ENCODE measurements at places on chromosomes 4 and X.

DNA sequence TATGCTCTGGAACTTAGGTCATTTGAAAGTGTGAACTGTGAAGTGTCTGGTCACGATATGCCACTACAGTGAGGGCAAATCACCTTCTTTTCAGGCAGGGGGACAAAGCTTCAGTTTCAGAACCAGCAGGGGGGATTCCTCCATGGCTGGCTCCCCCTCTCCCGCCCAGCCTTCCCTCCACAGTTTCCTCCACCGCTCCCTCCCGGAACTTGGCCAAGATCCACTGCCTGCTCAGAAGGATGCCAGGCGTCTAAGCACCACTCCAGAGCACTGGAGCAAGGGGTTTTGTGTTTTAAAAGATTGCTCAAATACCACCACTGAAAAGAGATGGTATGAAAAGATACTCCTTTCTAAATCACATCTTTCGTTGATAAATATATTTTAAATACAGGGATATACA, 126.9 kb downstream of the ELOVL6 start:
- DNase-seq = no peak

GRCh38 chrX:36577006-36577405, 431.2 kb upstream of the FAM47C start:
- DNase-seq = no peak

DNA sequence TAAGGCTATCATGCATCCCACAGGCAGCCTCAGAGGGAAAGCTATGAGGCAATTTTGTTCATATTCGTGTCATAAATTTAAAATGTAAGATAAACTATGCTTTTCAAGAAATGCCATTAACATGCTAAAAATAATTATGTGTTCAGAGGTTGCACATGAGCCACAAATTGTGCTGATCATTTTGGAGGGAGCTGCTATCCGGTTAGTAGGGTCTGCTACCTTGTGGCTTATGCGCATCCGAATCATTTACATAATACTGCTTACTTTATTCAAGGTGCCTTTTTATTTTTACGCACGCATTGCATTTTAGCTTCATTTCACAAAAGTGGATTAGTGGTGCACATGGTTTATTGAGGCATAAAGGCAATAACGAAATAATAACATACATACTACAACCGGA, 76.4 kb upstream of the WWC2 start:
- DNase-seq = no peak

DNA sequence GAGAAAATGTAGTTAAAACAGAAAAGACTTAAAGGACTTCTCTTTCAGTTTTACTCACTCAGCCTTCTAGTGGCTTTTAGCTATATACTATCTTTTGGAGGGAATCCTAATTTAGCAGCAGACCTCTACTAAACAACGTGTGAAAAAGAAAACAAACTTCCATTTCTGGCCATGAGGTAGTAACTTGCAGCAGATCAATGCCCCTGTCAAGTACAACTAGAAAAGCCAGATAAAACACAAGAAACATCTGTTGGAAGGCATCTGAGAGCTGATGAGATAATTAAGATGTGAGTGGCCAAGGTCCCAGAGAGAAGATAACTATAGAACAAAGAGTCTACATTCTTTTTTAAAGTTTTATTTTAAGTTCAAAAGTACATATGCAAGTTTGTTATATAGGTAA, 101.7 kb downstream of the CORIN start:
- DNase-seq = no peak

- DNase-seq = no peak
Observed at GRCh38 chr4:187184508-187184907, 460.9 kb upstream of the FAT1 start.

- DNase-seq = no peak
Observed at GRCh38 chr4:86156531-86156930, 203.3 kb downstream of the MAPK10 start.

GRCh38 chr4:130035391-130035790, 939.4 kb downstream of the C4orf33 start:
- DNase-seq = no peak

- no peak for DNase-seq
Observed at GRCh38 chr4:185215261-185215660, 5.9 kb downstream of the SNX25 start.

GRCh38 chr4:38113551-38113950, 153.4 kb downstream of the PTTG2 start:
- DNase-seq = no peak

GRCh38 chr4:140249351-140249750, 95.4 kb upstream of the MAML3 start:
- DNase-seq = no peak

- DNase-seq = peak; percentile 8
Observed at GRCh38 chr4:100828986-100829685, 311.3 kb upstream of the EMCN start.

DNA sequence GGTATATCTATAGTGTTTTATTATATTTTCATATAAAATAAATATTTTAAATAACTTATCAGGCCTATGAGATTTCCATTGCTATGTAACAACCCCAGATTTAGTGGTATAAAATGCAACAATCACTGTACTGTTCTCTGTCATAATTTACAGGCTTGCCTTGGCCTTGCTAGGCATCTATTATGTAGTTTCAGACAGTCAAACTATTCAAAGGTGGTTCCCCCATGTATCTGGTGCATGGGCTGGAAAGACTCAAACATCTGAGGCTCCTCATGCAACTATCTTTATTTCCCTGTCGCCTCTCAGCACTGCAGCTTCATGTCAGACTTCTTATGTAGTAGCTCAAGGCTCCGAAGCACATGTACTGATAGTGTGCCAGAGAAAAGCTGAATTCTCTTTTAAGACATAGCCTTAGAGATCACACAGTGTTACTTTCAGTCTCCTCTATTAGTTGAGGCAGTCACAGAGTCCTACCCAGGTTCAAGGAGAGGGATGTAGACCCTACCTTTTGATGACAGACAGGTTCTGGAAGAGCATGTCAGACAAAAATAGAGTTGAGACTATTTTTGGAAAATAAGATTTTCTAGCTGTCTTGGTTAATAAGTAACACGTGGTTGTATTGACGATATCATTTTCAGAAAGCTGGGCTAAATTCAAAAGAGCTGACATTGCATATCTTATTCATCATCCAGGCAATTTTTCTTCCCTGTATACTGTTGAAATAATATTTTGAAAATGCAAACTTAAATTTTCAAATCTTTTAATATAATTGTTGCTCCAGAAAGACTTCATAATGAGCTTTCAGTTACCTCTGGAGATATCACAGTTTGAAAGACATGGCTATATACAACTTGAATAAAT, 19.4 kb downstream of the MTTP start:
- DNase-seq = no peak

DNA sequence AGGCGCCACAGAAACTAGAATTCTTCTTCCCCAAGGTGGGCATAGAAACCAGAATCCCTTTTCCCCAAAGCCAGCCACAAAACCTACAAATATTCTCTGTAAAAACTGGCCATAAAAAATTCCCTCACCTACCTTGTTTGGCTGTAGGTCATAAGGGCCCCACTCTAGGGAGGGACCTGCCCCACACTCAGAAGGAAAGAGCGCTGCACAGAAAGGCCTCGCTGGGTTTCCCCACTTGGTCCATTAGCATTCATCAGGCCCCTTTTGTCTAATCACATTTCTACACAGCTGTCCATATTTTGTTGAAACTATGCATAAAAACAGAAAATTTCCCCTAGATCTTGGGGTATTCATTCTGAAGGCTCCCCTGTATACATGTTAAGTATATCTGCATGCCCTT, 54.1 kb downstream of the PHKA2 start:
- DNase-seq = no peak

GRCh38 chrX:25925946-25926345, 212.2 kb upstream of the MAGEB18 start:
- DNase-seq = no peak

DNA sequence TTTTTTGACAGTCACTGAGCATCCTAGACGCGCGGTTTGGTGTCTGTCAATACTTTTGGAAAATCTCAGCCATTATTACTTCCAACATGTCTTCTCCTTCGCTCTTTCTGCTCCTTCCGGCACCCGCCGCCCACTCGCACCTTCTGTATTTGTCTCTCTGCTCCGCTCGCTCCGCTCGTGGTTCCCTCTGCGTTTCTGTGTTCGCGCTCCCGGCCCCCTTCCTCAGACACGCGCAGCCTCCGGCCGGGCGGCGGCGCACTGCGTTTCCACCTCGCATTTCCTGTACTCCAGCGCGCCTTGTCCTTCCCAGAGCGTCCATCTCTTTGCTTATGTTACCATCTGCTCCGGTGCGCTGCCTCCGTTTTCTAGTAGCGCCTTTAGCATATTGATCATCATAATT, 21.1 kb downstream of the PDE6B start:
- no peak for DNase-seq

DNA sequence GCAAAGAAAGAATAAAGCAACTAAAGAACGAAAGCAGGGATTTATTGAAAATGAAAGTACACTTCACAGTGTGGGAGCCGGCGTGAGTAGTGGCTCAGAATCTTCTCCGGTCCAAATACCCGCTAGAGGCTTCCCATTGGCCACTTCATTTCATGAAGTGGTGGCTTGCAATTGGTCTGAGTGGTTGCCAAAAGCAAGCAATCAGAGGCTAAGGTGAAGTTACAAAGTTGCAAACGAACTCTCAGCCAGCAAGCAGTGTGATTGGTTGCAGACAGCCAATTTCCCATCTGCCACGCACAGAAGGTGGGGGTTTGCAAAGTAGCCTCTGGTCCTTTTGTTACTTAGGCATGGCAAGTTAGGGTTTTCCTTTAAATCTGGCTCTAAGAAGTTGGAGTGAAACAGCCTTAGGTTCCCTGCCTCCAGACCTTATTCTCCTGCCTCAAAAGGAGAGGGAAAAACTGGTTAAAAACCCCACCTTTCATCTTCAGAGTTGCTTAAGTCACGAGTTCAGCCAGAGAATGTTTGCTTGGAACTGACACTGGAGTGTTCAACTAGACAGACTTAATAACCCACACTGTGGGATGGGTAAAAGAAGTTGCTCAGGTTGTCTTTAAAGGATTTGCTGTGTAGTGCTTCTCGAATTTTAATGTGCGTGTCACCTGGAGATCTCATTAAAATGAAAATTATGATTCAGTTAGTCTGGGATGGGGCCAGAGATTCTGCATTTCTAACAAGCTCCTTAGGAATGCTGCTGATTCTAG, 6.9 kb upstream of the CLOCK start:
- DNase-seq = no peak

- no peak for DNase-seq
Observed at GRCh38 chr4:146132445-146132844, 43.1 kb upstream of the LSM6 start.

DNA sequence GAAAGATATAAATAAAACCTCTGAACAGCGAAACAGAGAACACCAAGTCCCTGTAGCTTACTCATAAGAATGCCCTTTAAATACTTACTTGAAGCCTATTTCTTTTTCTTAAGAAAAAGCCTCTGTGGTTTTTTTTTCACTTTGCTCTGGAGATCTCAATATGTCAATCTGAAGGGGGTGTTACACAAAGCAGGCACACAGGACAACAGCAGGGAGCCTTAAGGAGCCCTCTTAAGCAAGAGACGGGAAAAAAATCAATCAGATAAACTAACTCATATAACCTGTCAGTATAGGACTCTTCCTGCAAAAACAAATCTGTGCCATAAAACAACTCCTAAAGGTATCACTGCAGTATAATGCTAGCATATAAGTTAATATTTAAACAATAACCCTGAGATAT, 611.1 kb upstream of the ATOH1 start:
- no peak for DNase-seq

- DNase-seq = no peak
Observed at GRCh38 chr4:146193628-146194027, 18.1 kb downstream of the LSM6 start.

DNA sequence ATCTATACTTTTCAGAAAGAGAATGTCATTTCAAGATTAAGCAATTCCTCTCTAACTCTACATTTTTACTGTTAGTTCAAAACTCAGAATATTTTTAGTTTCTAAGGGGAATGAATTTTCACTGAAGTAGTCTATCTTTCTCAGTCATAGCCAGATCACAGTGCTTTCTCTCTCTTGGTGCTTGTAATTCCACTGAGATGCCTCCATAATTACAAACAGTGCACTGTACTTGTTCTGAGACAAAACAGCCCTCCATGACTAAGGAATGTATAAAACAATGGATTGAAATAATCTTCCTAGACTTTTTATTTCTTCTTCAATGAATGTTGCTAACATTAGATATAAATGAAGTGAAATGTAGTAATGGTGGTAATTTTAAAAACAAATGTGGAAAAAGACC, 603.2 kb upstream of the FAM241A start:
- no peak for DNase-seq

- no peak for DNase-seq
Observed at GRCh38 chr4:158179465-158179864, 6.6 kb upstream of the GASK1B start.

- no peak for DNase-seq
Observed at GRCh38 chr4:180141734-180142133, 2101.5 kb upstream of the TENM3 start.

DNA sequence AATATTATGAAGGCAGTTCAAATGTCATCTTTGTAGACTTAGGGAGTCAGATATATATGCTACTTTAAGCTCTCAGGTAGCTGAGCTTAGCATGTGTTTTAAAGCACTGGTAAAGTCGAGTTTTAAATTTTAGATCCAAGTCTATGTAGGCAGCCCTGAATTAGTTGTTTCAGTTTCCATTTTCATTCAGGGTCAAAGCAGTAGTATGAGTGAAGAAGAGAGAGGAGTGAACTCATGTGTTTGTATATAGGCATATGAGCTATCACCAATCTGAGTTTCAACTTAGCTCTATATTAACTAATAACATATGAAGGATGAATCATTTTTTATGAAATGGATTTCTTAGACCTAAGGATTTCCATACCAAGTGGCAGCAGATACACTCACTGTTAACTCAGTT, 1353.4 kb downstream of the FSTL5 start:
- no peak for DNase-seq

- peak; percentile 72 for DNase-seq
Observed at GRCh38 chrX:48703642-48704481, 7.3 kb downstream of the SUV39H1 start.

GRCh38 chrX:123013141-123013540, 170.9 kb upstream of the GRIA3 start:
- no peak for DNase-seq
